RWPE2 (cell line): ENCODE measurements at places on chromosomes 2 and 18.

DNA sequence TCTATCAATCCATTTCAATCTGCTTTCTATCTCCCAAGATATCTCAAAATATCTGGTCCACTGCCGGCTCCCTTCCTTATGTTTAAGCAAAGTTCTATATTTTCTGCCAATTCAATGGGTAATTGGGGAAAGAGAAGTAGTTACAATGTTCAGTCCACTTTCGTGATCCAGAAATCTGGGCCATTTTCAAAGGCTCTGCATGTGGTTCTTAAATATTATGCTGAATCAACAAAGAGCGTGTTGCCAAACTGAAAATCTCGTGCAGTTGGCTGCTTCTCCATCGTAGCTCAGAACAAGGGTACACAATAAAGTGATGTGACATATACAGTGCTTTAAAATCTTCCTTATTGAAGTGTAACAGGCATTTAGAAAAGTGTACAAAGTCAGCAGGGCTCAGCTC is 863.1 kb downstream of the RNF144A start:
- no peak for DNase-seq

GRCh38 chr2:113119111-113119510 is 8.3 kb upstream of the IL1RN start:
- DNase-seq, result no peak

- no peak for DNase-seq
Observed at GRCh38 chr2:132740081-132740720, 70.2 kb upstream of the LYPD1 start.

- no peak for DNase-seq
Observed at GRCh38 chr18:56569416-56569815, 69.0 kb downstream of the TXNL1 start.

GRCh38 chr2:42895134-42895790 is 102.9 kb upstream of the HAAO start:
- DNase-seq, result no peak

DNA sequence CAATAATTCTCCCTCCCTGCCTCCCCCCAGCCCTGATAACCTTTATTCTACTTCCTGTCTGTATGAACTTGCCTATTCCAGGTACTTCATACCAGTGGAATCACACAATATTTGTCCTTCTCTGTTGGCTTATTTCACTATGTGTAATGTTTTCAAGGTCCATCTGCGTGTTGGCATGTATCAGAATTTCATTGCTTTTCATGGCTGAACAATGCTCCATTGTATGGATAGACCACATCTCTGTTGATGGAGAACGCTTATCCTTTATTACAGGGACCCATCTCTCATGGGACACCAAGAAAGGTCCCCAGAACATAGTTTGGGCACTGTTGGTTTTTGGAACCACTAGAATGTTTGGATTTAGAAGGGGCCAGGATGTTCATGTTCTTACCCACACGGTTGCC is 40.2 kb downstream of the ATOH8 start:
- no peak for DNase-seq
